ENCODE measurements at places on chromosomes 7 and 10.

- no peak for DNase-seq
Measured at GRCh38 chr7:2143981-2144595, 88.7 kb downstream of the MAD1L1 start.

DNA sequence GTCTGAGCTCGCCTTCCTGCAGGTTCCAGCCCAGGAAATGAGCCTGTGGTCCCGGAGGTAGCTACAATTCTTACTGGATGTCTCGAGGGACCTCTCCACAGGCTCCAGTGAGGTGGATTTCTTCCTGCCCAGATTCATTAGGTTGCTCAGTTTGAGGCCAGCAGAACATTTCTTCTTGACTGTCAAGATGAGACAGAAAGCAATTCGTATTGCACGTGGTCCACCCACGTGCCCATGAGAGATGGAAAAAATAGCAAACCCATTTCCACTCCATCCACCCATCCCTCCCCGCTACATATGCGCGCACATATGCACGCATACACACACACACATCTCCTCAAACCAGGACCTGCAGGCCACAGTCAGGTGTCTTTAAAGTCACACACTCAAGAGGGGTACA lies 68.7 kb downstream of the VWA2 start:
- no peak for DNase-seq

GRCh38 chr7:35908331-35909216 lies 107.7 kb downstream of the SEPTIN7 start:
- no peak for DNase-seq

- no peak for DNase-seq
Measured at GRCh38 chr7:3204526-3204925, 96.5 kb upstream of the SDK1 start.

DNA sequence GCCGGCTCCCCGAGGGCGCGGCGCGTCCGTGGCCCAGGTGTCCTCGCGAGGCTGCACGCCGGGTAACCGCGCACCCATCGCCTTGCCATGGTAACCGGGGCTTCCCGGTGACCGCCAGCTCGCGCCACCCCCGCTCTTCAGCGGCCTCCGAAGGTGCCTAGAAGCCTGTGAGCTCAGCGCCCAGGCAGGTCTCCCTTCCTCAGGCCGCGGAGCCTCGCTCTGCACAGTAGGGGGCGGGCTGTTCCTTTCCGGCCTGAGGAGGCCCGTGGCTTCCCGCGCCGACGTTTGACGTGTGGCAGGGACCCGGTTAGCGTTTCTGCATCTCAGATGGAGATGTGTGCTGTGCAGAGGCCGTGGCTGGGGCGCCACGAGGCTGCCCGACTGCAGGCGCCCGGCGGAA lies 117.1 kb downstream of the DYNC2I1 start:
- no peak for DNase-seq

DNA sequence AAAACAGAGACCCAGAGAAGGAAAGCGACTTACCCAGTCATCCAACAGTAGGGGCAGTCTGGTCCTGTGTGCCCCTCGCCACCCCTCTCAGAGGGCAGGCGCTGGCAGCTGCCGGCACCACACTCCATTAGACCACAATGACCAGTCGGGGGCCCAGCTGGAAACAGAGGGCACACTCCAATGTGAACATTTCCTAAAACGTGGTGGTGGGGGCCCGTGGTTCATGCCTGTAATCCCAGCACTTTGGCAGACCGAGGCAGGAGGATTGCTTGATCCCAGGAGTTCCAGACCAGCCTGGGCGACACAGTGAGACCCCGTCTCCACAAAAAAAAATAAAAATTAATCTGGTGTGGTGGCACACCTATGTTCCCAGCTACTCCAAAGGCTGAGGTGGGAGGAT lies 912 bp upstream of the OAT start:
- no peak for DNase-seq

DNA sequence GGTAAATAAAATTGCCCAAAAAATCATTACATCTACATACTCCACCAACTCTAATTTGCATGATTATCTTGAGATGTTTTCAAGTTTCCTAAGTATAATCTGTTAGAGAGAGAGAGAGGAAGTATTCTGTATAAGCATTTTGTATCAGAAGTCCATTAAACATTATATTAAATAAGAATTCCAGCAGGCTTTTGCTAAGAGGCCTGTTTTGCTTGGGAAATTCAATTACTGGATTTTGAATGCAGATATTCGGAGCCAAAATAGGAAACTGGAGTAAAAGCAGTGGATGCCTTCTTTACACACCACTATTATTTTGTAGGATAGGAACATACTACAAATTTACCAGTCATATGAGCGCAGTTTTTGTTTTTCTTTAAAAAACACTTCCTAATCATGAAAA lies 727.8 kb downstream of the CNTNAP2 start:
- DNase-seq: no peak

DNA sequence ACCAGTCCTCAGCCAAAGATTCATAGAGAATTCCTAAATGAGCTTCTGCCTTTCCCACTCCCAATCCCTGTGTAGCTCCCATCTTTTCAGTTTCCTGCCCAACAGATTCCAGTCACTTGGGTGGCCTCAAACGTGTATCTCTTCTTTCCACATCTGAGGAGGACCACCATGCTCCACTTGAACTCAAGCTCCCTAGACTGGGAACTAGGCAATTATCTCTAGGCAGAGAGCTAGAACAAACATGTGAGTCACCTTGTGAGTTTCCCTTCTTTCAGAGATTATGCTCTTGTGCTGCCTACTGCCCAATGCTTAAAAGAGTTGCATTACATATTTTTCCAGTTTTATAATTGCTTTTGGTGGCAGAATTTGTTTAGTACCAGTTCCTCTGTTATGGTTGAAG lies 178.0 kb downstream of the MDFIC start:
- no peak for DNase-seq

GRCh38 chr10:46298477-46299285 lies 11.9 kb downstream of the ANTXRL start:
- no peak for DNase-seq

DNA sequence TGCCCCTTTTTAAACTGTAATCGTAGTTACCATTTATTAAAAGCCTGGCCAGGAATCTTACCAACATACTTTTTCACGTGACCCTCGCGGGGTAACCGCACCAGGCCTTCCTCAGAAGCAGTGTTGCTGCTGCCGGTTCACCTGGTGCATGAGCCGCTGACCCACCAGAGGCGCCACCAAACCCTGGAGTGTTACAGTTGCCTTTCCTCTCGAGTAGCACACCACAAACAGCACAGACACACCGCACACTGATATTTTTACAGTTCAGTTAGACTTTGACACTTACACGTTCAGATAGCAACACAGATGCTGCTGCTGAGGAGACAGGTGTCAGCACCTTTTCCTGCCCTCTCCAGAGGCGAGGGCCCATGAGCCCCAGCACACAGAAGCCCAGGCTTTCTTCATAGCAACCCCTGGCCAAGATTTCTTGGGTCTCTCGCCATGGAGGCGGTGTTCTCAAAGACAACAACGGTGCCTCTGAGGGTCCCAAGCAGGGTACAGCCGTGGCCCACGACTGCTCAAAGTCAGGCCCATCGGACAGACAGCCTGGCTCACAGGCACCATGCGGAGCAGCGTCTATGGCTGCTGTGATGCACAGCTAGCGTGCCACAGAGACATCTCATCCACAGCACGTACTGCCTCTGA lies 123.1 kb downstream of the DIP2C start:
- DNase-seq: no peak

- DNase-seq: no peak
Measured at GRCh38 chr7:1668396-1669063, 1.5 kb upstream of the ELFN1 start.

- DNase-seq: no peak
Measured at GRCh38 chr7:90706072-90706716, 110.1 kb downstream of the CDK14 start.

GRCh38 chr10:124596116-124596785 lies 134.6 kb downstream of the LHPP start:
- DNase-seq: no peak

GRCh38 chr7:33757563-33758165 lies 147.7 kb upstream of the BMPER start:
- DNase-seq: no peak

DNA sequence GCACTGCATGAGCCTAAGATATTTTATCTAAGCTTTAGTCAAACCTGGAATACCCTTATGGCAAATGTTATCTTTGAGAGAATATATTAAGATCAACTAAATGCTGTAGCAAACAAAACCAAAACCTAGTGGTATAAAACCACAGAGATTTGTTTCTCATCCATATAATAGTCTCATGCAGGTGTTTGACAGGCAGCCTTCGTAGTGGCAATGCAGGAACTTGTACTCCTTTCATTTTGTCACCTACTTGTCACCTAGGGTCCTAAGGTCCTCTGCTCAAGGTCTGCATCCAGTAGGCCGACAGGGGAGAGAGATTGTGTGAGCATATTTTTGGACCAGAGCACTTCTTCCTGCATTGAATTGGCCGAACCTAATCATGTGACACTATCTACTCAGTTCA lies 352.6 kb downstream of the GPR37 start:
- DNase-seq: no peak

GRCh38 chr7:96100737-96101136 lies 221.2 kb downstream of the SLC25A13 start:
- no peak for DNase-seq

DNA sequence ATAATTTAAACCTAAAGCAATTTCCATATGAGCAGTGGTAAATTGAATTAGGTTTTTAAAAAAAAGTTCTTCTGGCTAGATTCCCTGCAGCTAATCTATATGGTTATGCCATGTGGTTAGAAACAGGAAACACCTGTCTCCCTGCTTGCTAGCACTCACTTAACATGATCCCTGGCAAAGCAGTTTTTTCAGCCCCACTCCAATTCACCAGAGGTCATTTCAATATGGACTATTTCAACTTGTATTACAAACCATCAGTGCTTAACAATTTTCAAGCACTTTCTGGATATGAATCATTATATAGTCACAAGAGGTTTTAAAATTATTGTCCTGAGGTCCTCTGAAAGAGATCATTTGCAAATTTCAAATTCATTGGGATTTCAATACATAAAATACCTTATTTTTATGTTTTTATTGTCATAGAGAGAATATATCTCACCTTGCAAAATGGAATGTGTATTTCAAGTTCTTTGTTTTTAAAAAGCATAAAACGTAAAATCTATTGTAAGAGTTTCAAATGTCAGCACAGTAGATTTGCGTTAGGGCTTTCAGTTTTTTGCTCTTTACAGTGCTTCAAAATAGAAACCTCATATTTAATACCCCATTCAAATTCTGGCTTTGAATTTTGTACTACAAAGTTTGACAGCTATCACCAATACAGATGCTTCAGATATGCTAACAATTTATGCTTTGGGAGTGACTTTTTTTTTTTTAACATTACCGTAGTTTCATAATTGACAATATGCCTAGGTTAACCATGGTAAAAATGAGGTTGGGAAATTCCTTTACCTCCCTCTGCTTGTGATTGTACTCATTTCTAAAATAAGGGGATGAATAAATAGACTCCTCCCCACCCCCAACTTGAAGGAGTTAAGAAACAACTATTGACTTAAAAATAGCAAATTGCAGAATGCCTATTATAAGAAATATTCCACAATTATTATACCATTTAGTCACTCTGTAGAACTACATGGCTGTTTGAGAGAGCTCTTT lies 117.5 kb upstream of the HGF start:
- peak; percentile 54 for DNase-seq

- no peak for DNase-seq
Measured at GRCh38 chr10:3526727-3527501, 258.1 kb downstream of the KLF6 start.

DNA sequence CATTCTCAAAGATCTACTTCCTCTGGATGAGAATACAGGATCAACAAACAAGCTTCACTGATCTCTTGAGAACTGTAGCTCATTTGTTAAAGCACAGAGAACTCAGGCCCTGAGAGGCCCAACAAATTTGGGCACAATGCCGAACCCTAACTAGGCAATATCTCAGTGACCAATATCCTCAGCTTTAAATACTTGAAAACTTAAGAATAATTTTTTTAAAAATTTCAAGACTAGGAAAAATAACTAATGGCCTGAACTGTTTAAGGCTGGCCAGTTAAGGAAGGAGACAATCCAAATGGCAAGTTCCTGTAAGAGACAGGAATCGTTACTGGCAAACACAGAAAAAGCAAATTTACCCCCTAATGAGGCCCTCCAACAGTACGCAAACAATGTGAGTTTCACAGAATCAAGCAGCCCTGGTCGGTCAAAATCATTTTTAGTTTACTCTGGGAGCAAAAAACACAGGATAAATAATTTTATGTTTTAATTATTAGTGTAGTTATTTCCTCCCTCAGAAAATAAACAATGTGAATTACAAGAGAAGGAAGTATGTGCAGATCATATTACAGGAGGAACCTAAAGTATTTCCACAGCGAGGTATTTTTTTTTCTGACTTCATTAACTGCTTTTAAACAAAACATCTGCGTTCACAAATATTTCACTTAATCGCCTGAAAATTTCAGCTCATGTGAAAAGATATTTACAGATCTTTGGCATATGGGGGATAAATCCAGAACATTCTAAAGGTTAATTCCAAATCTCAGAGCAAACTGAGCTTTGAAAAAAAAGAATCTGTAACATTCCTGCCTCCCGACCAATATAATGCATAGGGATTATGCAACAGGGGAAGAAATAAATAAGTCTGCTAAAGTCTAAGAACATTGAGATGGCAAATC lies 39.5 kb downstream of the NT5C2 start:
- DNase-seq: no peak

DNA sequence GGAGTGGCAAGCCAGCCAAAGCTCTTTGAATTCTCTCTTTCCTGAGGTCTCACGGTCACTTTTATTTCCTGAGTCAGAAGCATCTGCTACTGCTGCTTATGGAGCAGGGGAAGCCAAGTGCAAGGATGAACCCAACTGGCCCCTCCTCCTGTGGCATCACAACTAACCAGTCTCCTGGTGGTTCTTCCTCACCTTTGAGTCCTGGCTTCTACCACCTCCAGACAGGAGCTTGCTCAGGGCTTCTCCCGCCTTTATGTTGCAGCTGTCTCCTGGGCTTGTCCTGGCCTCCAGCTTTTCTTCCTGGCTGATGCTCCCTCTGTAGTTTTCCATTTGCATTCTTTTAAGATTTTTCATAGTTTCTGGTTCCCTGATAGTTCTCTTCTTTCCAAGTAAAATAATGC lies 349.7 kb upstream of the NRP1 start:
- DNase-seq: no peak

DNA sequence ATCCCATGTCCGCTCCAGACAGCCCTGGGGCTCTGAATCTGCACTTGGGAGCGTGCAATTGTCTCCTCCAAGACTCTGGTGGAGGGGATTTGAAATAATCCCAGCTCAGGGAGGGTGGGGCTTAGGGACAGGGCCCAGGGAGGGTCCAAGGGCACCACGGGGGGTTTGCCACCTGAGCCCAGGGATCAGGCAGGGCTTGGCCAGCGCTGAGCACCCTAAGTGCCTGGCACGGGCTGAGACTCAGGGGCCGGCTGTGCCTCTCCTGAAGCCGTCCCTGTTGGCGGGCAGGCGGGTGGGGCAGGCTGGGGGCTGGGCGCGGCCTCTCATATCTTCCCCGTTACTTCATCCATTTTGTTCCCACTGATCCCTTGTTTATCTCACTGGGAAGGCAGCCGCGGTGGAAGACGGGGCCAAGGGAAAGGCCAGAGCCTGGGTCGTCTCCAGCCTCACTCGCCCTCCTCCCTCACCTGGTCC lies 41.8 kb upstream of the ELN start:
- no peak for DNase-seq

- no peak for DNase-seq
Measured at GRCh38 chr7:44438816-44439215, 51.6 kb downstream of the NUDCD3 start.
